Colonic mucosa (tissue), 4 donors: ENCODE measurements at places on chromosomes 5 and 9.

DNA sequence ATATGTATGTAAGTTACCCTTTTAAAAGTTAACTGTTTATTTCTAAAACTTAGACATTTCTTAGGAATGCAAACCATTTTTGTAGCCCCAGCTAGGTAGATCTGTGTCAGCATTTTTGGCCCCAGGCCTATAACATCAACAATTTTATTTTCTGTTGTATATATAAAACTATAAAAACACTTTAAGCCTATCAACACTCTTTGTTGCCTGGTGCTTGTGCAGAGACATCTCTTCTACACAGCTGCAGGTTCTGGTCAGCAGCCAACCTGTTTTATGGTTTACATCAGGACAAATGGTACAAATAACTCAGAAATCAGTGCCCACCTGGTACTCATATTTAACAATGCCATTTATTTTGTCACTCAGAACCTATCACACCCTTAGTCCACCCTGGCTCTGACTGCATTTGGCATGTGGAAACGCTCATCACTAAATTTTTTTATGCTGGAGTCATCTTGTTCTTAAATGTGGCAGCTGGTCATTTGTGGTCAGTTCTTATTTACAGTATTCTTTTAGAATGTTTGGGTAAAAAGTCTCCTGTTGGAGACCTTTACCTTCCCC lies 173.4 kb downstream of the DNAH5 start:
- no peak for DNase-seq

GRCh38 chr9:4927043-4927471 lies 58.0 kb upstream of the JAK2 start:
- DNase-seq, result no peak

GRCh38 chr9:99811598-99812383 lies 9.9 kb upstream of the NR4A3 start:
- no peak for DNase-seq

GRCh38 chr5:1278656-1279442 lies 16.0 kb downstream of the TERT start:
- no peak for DNase-seq

- DNase-seq, result no peak
Observed at GRCh38 chr5:11724940-11725339, 179.3 kb downstream of the CTNND2 start.

DNA sequence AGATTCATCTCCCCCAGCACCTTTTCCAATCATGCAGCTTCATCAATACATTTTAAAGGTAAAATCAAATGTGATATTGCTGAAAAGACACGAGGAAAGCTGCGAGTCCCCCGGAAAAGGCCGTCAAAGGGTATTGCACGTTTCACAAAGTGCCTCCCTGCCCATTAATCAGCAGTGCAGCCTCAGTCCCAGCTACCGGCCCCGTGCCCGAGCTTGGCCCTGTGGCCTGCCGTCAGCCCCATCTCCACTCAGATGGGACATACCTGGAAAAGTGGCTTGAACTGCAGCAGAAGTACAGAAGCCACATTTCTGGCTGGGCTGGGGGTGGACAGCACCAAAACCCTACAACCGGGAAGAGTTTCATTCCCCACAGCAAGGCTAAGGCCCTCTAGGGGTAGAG lies 39.9 kb upstream of the EQTN start:
- DNase-seq, result no peak

- DNase-seq, result no peak
Observed at GRCh38 chr5:58407042-58407719, 52.7 kb downstream of the PLK2 start.

GRCh38 chr9:86771941-86772634 lies 175.2 kb downstream of the GAS1 start:
- no peak for DNase-seq

DNA sequence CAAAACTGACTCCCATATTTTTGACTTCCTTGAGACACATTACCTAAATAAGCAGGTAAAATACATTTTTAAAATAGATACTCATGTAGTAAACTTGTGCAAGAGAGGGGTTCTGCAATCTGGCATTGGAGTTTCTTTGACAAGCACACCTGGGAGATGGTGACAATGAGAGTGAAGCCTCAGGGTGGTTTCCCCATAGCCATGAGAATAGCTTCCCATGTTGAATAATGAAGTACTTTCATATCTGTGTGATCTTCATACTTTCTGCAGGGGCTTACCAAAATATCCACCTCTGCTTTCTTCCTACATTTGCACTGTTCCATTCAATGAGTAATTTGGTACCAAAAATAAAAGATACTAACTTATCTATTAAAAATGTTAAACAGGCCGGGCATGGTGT lies 44.7 kb upstream of the VCAN start:
- DNase-seq, result no peak

DNA sequence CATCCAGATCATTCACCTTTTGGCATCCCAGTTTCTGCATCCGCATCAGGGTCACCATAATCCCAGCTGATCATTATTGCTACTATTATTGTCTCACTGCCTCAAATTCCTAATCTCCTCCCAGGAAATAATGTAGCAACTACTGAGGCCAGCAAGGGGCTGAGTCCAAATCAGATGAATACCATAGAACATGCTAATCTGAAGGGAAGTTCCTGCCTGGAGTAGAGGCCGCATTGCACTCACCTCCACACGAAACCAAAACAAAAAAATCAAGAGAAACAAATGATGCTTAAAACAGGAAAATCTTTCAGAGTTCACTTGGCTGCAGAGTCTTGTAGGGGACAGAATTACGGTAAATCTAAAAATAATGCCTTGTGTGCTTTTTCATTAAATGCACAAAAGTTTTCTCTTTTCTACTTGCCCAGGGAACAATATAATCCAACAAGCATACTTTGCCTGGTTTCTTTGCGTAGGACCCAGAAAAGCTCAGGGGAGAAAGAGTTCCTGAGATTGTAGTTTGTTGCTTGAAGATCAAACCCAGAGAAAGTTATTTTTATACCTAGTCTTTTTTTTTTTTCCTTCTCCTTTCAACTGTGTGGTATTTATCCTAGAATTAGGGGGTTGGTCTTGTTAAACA lies 87.7 kb upstream of the KLF4 start:
- DNase-seq, result no peak

GRCh38 chr9:136088481-136088938 lies 6.6 kb downstream of the NACC2 start:
- DNase-seq, result no peak

- DNase-seq, result no peak
Observed at GRCh38 chr5:113607361-113607760, 93.9 kb downstream of the YTHDC2 start.

DNA sequence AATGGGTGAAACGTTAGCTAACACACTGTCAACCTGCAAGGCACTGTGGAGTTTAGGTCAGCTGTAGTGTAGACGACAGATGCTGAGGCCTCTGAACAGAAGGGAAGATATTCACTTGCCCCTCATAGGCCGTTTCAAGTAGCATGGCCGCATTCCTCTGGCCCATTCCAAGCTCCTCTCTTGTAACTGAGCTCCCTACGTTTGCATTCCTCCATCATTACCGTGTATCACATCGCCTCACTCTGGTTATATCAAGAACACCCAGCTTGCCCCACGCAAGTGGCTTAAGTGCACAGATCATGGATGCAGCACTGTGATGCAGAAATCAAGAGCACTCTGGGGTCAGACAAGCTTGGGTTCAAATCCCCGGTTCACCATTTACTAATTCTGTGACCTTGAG lies 43.3 kb downstream of the PRELID2 start:
- DNase-seq, result no peak

DNA sequence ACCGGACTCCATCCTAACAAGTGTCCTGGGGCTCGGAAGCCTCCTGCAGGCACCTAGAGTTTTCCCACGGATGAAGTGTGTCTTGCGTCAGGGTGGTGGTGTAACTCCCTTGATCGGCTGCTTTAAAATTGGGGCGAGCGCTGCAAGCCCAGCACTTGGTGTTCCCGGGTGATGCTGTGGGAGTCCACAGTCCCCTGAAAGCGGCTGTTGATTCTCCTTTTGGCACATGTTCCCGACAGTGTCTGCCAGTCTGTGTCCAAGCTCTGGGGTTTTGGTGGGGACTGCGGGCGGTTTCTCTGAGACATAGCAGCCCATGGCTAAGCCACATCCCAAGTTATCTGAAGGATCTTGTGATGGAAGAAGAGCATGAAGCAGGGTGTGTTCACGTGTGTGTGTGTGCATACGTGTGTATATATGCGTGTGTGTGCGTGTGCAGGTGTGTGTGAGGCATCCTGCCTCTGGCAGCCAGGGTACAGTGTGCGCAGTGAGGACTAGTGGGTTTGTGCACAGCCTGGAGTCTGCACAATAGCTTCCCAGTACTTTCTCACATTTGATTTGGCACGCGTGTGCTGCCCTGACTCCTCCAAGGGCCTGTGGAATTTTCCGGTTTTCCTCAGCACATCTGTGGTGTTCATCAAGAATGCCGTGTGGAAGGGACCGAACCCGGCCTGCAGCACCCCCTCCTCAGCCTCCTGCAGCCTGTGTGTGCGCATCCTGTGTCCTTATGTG lies 16.9 kb downstream of the SLC25A48 start:
- DNase-seq, result no peak

DNA sequence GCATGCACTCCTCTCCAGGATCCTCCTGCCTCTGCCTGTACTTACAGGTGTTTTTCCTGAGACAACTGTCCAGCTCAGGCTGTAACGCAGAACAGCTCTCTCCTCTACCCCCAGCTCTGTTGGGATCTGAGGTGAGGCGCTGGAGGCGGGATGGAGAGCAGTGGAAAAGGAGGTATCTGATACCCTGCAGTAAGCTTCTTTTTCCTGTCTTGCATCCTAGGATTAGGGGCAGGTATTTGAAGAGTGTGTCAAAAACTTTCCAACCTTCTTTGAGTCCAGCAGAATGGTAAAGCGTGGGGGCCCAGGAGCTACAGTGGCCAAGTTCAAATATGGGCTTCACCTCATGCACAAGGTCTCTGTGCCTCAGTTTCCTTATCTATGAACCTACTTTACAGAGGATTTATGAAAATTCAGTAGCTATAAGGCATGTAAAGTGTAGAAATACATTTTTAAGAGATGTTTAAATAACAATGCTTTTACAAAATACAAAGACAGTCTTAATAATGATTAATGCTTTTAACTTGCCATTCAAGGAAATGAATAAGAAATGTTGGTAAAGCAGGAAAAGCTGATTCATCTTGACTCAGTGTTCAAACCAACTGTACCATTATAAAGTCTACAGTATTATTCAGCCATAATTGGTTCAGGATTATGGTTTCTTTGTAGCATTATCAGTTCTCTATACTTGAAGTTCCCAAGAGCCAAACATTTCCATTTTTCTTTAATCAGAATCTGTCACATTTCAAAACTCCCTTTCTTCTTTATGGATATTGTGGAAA lies 26.1 kb downstream of the MAP1B start:
- DNase-seq, result no peak

GRCh38 chr5:35248843-35249780 lies 18.8 kb upstream of the PRLR start:
- no peak for DNase-seq

DNA sequence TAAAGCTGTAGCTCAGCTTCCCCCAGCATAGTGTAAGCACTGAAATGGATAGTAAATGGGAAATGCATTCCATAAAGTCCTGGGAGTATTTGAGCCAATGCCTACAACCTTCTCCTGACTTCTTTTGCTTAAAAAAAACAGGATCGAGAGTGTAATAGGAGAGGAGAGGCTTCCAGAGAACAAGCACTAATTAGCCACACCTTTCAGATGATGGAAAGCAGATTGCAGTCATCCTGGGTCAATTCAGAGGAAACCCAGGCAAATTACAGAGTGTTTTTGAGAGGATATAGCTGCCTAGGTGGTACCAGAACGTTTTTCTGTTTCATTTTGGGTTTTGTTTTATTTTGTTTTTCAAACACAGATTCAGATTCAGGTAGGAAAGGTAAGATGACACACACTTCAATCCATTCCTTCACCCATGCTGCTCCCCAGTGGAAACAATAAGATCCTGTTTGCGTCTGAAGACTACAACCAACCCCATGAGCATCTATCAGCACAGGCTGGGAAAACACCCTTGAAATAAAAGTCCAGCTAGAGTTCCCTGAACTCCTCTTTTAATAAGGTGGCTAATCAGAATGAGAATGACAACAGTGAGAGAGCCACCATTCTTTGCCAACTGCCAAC lies 95.6 kb downstream of the RFK start:
- no peak for DNase-seq

DNA sequence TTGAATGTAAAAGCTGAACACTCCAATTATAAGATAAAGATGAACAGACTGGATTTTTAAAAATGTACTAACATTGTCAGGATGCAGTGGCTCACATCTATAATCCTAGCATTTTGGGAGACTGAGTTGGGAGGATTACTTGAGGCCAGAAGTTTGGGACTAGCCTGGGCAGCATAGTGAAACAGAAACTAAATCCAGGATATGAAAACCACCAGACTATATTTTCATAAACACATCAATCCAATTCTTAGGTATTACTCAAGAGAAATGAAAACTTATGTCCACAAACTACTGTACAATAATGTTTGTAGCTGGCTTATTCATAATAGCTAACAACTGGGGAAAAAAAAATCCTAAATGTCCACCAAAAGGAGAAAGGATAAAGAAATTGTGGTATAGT lies 26.8 kb upstream of the NAA35 start:
- DNase-seq, result no peak

GRCh38 chr5:95114305-95114704 lies 170.6 kb downstream of the MCTP1 start:
- DNase-seq, result no peak

GRCh38 chr5:11075035-11075805 lies 314.2 kb upstream of the DAP start:
- DNase-seq, result no peak

DNA sequence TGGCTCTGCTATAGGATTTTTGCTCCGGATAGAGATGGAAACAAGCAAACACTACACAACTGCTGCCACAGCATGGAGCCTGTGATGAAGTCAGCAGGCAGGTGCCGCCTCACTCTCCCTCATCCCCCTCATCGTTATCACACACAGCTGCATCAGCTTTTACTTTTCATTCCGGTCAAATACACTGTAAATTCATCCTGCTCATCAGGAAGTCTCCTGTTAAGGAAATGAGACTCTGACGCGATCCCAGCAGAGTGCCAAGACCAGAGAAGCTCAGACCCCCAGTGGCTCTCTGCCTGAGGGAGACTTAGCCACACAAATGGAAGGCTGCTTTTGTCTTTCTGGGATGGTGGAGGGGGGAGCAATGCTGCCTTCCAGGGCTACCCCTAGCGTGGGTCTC lies 270.2 kb downstream of the ELAVL2 start:
- DNase-seq, result no peak

DNA sequence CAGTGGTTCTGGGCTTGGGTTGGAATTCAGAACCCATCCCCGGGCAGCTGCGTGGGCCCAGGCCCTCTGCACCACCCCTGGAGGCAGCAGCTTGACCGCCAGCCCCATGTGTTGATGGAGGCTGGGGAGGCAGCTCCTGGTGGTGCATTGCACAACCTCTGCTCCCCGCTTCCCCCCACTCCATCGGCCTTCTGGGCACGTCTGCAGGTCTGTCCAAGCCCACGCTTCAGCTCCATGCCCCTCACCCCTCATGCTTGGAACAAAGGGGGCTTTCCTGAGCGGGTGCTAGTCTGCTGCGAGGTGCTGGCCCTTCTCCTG lies 1.4 kb downstream of the NCS1 start:
- DNase-seq, result no peak

- no peak for DNase-seq
Observed at GRCh38 chr5:78508186-78508765, 140.3 kb downstream of the LHFPL2 start.

DNA sequence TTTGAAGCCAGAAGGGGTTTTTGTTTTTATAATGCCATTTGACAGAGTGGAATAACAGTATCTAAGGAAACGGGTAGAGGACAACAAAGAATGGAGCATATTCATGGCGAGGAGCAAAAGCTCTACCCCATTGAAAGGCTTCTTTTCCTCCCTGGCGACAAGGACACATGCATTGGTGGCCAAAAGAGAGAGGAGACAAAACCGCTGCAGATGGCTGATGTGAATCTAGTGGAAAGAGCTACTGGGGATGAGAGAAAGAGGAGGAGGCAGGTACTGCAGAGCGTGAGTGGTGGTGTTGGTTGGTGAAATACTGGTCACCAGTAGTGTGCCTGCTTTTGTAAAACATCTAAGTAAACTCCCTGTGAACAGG lies 491 bp downstream of the APC start:
- DNase-seq, result no peak
